ENCODE measurements at places on chromosomes 13 and 19.

GRCh38 chr13:43994999-43995859, 115.5 kb downstream of the LACC1 start:
- no peak for DNase-seq

DNA sequence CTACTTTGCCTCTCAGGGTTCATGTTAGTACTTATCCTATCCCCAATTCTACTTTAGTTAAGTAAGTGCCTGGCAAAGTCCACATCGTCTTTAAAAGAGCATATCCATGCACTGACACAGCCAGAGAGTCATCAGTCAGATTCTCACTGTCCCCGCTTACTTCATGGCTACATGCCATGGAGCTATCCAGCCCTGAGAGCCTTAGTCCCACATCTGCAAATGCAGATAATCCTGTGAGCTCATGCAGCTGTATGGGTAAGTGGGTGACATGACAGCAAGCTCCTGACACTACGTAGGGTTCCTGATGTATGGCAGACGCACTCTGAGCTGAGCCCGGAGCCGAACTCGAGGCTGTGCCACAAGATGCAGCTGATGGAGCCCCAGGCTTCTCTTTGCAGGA, 661.5 kb downstream of the LIG4 start:
- no peak for DNase-seq

DNA sequence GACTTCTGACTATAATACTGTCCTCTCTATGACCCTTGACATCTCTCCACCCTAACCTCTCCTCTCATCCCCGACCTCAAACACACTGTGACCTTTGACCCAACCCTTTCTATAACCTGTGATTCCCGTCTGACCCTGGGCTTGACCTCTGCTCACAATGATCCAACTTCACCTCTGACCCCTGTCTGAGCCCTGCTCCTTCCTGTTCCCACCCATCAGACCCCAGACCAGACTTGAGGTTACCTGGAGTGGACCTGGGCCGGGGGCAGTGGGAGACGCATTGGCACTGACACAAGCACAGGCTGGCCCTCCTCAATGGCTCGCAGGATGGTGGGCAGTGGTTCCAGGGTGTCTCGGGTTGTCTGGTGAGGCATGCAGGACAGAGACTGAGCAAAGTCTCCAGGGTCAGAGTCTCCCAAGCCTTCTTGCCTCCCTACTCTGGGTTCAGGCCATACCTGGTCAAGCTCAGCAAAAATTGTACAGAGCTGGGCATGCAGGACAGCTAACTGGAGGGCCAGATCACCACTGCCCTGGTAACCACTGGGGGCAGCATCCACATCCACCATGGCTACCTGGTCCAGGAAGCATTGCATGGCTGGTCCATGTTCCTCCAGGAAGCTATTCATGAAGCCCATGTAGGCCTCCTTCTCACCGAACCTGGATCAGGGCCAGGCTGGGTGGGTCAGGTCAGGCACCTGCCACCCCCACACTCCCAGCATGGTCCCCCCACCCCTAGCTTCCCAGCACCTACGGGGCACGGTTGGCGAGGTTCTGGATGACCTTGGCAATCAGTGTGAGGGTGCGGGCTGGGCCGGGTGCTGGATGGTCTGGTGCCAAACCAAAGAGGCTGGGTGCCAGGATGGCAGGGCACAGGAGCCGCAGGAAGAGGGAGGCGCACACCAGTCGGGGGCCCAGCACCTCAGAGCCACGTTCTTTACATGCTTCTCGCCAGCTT, 4.4 kb upstream of the WIZ start:
- no peak for DNase-seq

DNA sequence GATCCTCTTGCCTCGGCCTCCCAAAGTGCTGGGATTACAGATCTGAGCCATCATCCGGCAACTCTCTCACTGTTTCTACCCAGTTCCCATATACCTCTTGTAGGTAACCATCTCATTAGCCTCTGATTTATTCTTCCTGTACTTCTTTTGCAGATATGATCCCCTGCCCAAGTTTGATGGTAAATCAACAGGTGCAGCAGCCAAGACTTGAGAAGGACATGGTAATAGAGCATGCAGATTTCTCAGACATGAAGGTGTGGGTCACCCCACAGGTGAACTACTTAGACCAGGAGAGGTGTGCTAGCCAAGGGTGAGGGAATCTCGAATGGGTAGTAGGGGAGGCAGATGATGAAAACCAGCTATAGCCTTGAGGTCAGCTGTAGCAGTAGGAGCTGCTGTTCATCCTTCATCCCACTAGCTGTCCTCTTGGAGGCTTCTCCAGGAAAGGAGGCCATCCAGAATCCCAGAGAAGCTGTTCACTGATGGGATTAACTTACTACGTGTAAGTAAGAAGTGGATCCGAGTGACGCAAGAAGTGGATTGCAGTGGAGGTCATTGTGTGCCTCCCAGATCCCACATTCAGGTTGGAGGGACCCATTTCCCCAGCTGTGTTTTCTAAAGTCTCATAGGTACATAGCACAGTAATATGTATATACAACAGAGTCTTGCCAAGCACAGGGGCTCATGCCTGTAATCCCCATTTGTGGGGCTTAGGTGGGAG, 10.8 kb upstream of the CEBPG start:
- no peak for DNase-seq

DNA sequence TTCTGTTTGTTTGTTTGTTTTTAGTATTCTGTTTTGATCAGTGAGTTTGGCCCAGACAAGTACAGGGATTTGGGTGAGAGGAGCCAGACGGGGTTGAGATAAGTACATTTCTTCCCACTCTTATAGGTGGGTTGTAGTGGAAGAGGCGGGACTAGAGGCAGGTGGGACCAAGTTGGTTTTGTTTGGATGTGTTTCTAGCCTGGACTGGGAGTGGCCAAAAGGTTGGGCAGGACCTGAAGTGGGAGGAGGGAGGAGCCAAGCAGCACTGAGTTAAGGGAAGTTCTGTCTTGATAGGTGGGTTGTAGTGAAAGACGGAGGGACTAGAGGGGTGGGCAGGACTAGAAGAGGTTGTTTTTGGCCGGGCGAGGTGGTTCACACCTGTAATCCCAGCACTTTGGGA, 9.0 kb downstream of the DNASE2 start:
- DNase-seq, result no peak

DNA sequence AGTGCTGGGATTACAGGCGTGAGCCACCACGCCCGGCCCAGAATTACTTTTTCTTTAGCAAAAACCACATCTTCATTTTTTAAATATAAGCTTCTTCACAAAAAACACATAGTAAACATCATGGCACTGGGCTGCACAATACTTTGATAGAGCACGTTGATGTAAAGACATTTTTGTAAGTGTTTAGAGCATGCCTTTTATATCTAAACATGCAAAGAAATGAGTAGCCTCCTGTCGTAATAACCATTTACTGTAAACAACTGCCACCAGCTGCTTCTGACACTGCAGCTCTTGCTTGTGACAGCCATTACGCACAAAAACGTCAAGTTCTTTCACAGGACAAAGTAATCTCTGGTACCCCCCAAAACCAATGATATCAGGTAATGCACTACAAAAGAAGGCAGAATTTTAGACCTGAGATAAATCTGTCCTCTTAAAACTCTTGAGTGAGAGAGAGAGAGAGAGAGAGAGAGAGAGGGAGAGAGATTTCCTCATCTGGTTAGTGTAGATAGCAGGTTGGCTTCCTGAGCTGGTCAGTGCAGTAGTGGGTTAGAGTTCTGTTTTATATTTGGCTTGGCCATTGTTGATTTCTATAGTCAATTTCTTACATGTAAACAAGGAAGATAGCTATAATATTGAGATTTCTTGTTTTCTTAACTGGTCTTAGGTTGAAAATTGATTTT, 6.7 kb upstream of the ZNF548 start:
- no peak for DNase-seq

DNA sequence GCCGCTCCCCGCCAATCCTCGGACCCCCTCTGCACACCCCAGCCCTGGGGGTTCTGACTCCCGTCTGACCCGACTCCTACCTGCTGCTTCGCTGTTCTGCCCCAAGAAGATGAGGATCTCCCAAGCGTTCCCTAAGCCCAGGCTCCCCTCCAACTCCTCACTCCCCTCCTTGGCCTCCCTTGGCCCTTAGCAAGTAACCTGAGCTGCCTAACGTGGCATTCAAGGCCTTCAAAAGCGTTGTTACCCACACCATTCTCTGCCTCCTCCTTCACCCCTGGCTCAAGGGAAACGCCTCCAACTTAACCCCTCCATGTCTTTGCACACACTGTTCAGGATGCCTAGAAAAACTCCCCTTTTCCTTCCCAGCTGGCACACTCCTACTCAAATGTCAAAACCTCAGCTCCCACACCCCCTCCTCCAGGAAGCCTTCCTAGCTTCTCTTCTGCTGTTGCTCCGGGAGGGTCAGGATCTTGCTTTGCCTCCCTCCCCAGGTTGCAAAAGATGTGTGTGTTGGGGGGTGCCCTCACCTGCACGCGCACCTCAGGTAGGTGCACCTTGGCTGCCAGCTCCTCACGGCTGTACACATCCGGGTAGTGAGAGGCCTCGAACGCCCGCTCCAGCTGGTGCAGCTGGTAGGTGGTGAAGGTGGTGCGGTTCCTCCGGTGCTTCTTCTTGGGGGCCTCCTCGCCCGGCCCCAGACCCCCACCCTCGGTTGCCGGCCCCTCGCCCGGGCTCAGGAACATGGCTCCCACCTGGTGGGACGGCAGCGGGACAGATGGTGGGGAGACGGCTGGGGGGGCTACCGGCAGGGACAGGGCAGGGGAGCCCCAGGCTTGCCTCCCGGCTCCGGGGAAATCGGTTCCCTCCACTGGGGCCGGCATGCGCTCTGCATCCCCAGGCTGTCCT, 775 bp downstream of the RAX2 start:
- no peak for DNase-seq

- DNase-seq, result peak; percentile 59
Measured at GRCh38 chr19:58519087-58519354, 589 bp downstream of the ZBTB45 start.

GRCh38 chr13:100240109-100240779, 151.4 kb downstream of the PCCA start:
- no peak for DNase-seq

DNA sequence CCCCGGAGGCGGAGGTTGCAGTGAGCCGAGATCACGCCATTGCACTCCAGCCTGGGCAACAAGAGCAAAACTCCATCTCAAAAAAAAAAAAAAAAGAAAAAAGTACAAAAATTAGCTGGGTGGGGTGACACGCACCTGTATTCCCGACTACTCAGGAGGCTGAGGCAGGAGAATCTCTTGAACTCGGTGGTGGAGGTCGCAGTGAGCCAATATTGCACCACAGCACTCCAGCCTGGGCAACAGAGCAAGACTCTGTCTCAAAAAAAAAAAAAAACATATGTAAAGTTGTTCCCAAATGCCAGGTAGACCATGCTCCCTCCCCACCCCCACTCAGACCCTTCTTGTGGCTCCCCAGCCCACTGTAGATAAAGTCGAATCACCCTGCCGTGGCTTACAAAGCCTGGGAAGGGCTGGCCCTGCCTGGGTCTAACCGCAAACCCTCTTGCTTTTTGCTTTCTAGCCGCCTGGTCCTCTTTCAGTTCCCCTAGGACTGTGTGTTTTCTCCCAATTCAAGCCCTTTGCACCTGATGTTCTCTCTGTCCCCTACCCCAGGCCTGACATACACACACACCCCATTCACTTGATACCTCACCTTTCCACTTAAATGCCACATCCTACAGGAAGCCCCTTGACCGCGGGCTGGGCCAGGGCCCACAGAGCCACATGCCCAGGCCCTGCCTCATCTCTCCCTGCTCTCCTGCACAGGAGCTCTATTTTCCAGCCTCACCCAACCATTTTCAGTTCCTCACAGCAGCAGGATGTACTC, 34.4 kb downstream of the MAP4K1 start:
- DNase-seq, result no peak

- no peak for DNase-seq
Measured at GRCh38 chr13:81779876-81780275, 1439.0 kb upstream of the SPRY2 start.

DNA sequence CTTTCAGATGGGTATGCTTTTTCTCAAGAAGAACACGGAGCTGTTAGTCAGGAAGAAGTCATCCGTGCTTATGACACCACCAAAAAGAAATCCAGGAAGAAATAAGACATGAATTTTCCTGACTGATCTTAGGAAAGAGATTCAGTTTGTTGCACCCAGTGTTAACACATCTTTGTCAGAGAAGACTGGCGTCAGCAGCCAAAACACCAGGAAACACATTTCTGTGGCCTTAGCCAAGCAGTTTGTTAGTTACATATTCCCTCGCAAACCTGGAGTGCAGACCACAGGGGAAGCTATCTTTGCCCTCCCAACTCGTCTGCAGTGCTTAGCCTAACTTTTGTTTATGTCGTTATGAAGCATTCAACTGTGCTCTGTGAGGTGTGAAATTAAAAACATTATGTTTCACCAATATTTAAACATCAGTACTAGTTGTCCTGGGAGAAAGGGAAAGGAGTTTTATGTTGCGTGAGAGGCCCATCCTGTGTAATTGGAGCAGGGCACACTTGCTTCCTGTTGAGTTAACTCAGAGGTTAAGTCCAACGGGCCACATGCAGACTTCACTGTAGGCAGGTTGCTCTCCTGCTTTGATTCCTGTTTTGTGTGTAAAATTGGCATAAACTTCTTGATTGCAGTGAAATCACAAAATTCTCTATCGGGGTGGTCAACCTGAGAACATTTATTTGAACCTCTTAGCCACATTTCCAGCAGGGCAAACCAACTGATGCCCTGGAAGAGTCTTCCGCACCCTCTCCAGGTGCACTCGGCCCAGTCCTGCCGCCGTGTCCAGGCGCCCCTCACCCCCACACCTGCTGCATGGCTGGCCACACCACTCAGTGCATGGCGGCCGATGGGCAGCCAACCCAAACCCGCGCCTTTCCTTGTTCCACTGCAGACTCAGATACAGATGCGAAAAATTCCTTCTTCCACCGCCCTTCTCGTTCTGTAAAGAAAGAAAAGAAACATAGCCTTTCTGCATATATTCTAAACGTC, 31.6 kb downstream of the SHISA2 start:
- DNase-seq, result no peak

- DNase-seq, result peak; percentile 91
Measured at GRCh38 chr19:39430675-39431593, 4.8 kb downstream of the RPS16 start.

DNA sequence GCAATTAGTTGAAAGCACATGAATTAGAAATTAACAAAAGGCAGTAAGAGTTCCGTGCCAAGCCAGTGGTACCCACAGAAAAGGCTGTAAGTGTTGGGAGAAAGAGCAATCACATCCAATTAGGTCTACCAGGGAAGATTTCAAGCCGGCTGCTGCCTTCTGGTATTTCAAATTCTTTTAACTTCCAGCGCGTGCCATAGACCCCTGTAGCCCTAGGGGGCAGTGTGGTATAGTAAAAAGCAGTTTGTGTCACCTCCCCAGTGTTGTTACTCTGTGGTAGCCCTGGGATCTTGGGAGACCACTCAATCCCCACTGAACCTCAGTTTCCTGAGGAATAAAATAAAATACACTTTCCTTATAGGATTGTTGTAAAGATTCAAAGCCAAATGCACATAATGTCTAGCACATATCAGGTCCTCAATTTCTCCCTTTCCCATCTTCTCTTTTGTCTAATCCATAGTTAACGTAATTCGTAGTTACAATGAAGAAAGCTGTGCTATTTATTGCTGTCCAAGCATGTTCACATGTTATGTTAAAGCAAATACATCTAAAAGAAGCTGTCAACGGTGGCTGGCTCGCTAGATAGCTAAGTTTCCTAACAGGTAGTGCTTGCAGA, 230.2 kb downstream of the TDRD3 start:
- DNase-seq, result peak; percentile 32

GRCh38 chr13:52449331-52450011, 963 bp downstream of the VPS36 start:
- DNase-seq, result no peak

Measured in activated CD4-positive, alpha-beta T cell treated with anti-CD3 and anti-CD28 coated beads, Interleukin-2, Interleukin-4, amounts not matched to agents 100 ng/mL and 50 ng/mL, durations not matched to agents 16 hours and 8 hours (primary cell).